ENCODE measurements at places on chromosomes 3 and 15.

GRCh38 chr3:75327453-75327852 lies 336.7 kb upstream of the FRG2C start:
- DNase-seq: no peak

GRCh38 chr3:39284457-39284881 lies 4.6 kb upstream of the CX3CR1 start:
- DNase-seq: no peak

- DNase-seq: no peak
These were observed 19.5 kb upstream of the TIMP4 start for GRCh38 chr3:12178091-12178820.

- DNase-seq: peak; percentile 58
These were observed 229.2 kb downstream of the UACA start for GRCh38 chr15:70533931-70534742.
